ENCODE measurements at places on chromosomes 5 and 9.

GRCh38 chr9:16002816-16003215 is 450.0 kb downstream of the CCDC171 start:
- no peak for DNase-seq

GRCh38 chr5:174096619-174097018 is 51.1 kb downstream of the NSG2 start:
- DNase-seq: no peak

GRCh38 chr5:45225571-45226031 is 416.9 kb downstream of the MRPS30 start:
- DNase-seq: no peak

- DNase-seq: no peak
Observed at GRCh38 chr9:126671381-126671831, 57.7 kb downstream of the LMX1B start.

DNA sequence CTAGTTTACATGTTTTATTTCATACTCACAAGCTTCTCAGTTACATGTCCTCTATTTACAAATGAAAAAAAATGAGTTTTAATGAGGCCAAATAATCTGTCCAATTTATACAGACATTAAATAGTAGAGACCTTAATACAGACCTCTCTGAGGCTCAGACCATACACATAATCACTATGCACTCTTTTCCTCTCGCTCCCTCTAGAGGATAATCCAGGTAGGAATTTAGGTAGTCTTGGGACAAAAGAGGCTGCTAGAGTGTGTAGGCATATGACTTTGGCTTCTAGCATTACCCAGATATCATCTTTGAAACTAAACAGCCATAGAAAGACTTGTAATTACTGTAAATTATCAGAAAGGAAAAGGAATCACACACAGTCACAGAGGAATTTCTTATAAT is 444.7 kb downstream of the HINT1 start:
- DNase-seq: no peak

GRCh38 chr9:136875155-136875554 is 9.0 kb upstream of the EDF1 start:
- DNase-seq: no peak

DNA sequence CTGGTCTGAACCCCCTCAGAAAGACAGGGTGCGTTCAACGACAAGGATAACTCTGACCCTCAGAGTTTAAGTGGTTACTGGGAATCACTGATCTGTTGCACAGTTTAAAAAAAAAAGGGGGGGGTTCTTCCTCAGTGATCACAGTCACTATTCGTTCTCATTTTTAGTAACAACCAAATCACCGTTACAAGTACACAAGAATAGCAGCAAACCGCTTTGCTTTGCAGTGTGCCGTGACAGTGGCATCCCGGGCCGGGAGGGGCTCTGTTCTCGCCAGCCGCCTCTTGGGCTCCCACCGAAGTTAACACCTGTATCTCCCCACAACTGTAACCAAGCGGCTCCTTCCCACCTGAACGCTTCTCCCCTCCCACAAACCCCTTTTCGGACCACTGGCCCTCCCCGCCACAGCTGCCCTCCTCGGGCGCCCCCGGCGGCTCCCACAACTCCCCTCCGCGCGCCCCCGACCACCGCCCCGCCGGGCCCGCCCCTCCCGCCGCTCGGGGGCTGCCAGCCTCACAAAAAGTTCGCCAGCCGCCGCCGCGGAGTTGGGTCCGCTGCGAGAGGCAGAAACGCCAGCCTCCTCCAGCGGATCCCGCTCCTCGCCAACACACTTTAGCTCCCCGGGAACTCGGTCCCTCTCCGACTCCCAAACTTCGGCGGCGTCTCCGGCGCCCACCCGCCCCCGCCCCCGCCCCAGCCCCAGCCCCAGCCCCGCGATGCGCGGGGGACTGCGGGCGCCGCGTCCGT is 1.2 kb downstream of the SSBP2 start:
- DNase-seq: no peak

GRCh38 chr5:169160405-169160901 is 140.5 kb downstream of the SLIT3 start:
- no peak for DNase-seq

- no peak for DNase-seq
Observed at GRCh38 chr9:2663461-2664173, 42.0 kb downstream of the VLDLR start.

DNA sequence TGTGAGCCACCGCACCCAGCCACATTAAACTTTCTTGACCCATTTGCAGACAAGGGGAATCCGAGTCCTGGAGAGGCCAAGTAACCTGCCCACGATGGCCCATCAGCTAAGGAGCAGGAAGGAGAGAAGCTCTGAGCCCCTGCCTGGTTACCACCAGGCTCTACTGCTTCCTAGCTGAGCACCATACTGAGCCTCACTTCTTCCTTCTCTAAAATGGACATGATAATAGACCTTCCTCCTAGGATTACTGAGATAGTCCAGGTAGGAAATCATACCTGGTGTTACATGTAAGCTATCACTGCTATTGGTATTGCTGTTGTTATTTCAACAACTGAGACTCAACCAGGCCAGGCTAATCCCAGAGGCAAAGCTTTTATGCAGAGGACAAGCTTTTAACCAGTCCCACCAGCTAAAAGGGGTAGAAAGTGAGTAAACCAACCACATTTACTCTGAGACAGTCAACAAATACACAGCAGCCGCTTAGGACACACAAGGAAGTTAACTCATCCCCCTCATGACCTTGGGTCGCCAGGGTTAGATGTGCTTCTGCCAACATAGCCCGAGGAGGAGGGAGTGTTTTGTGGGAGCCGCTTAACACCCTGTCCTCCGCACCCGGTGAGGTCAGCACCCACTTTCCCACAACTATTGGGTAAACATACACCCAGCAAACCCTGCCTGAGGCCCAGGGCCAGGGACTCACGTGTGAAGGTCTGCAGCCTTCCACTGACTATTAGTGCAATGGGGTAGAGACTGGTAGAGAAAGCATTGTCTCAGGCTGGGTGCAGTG is 20.6 kb upstream of the PTGES start:
- no peak for DNase-seq

GRCh38 chr5:71701407-71701806 is 17.7 kb upstream of the CARTPT start:
- DNase-seq: no peak

GRCh38 chr5:96968614-96969013 is 32.7 kb downstream of the LNPEP start:
- no peak for DNase-seq

GRCh38 chr5:91433861-91434260 is 50.7 kb upstream of the ARRDC3 start:
- no peak for DNase-seq

DNA sequence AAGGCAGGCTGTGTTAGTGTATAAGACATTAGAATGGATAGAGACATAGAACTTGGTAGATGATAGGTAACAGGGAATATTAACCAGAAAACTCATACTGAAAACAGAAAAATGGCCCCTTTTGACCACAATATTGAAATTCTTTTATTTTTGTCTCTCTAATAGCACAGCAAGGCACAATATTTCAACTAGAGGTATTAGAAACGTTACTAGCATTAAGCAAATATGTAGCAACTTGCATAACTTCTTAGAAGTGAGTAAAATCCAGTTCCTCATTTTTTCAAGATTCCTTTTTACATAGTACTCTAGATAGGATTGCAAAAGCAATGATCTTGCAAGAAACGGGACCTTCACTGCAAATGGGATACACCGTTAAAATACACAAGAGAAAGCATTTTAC is 102.7 kb upstream of the VCAN start:
- no peak for DNase-seq

- no peak for DNase-seq
Observed at GRCh38 chr5:148005788-148006520, 57.8 kb upstream of the SPINK5 start.

DNA sequence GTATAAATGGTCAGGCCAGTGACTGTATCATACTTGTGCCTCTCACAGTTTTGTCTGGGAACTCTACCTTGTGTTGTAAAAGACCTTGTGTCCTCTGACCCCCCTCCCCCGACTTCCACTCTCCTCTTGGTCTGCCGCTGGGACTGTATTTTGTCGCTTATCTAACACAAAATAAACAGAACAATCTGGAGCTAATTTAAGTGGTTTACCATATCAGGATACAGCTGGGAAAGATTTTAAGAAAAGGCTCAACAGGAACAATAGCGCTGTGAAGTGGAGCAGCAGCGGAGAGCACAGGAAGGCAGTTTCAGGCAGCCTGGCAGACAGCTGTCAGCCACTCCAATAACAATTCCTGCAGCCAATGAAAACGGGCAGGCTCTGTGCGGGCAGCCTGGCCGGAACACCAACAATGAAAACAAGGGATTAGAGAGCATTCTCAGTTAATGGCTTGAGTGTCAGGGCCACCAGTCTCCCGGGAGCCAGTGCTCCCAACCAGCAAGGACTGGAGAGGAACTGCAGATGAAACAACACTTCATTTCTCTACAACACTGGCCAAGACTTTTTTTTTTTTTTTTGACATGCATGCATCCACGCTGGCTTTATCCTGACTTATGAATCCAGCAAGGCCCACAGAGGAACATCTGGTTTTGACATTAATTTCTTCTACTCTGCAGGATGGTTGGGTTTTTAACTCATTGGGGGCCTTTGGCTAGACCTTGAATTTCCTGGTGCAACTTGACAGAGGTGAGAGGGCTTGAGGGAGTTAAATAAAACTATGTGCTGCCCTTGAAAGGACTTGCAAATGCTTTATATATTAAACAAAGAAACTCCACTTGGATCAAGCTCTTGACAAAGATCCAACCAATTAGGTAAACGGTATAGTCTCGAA is 76.7 kb downstream of the ARSB start:
- no peak for DNase-seq

- DNase-seq: no peak
Observed at GRCh38 chr9:89476546-89476945, 21.4 kb downstream of the SEMA4D start.

DNA sequence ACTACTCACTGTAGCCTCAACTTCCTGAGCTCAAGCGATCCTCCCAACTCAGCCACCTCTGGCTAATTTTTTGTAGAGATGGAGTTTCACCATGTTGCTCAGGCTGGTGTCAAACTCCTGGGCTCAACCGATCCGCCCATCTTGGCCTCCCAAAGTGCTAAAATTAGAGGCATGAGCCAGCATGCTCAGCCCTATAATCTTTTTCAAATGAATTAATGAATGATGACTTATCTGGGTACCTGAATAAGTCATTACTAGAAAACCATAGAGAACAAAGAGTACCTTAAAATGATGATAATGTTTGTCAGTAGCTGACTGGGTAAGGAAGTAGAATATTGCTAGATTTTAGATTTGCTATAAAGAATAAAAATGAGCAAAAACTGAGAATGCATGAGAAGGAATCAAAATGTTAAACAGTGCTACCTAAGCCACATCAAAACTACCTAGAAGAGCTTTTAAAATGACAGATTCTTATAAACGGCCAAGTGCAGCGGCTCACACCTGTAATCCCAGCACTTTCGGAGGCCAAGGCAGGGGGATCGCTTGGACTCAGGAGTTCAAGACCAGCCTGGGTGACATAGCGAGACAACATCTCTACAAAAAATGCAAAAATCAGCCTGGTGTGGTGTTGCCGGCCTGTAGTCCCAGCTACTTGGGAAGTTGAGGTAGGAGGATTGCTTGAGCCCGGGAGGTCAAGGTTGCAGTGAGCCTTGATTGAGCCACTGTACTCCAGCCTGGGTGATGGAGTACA is 13.6 kb downstream of the FNBP1 start:
- no peak for DNase-seq

DNA sequence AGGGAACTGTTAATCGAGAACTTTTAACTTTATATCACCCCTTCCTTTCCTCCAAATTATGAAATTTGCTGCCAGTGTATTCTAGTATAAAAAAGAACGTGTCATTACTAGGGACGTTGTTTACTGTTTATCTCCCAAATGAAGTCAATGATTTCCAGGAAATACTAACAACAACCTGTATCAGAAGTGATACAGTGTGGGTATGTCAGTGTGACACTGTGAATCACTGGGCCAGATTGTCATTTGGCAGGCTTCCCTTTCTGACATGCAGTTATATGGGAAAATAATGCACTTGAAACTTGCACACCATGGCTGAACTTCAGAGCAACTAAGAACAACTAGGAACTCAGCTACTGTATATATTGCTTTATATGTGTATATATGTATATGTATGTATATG is 12.6 kb downstream of the ZNF462 start:
- no peak for DNase-seq

DNA sequence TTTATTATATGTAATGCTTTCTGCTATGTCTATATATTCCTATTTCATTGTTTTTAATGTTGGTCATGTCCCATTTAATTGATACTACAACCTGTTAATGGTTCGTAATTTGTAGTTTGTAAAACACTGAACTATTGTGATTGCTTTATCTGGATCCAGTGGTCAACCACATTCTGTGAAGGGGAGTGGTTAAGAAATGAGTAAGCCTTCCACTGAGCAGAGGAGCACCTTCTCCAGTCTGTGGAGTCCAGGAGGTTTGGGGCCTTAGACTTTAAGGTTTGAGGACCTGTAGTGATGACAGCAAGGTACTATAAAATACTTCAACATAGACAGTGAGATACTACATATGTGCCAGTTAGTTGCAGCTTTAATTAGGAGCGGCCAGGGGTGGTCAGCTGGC is 67.7 kb upstream of the RAD23B start:
- no peak for DNase-seq

- no peak for DNase-seq
Observed at GRCh38 chr5:96209829-96210228, 223.2 kb downstream of the PCSK1 start.

GRCh38 chr5:1324719-1325190 is 20.1 kb downstream of the CLPTM1L start:
- DNase-seq: no peak

- no peak for DNase-seq
Observed at GRCh38 chr5:16178745-16179372, 732 bp downstream of the MARCHF11 start.

GRCh38 chr5:156093024-156093423 is 233.9 kb upstream of the SGCD start:
- DNase-seq: no peak

- no peak for DNase-seq
Observed at GRCh38 chr9:128304971-128305288, 17.3 kb downstream of the TRUB2 start.
